Activated naive CD8-positive, alpha-beta T cell treated with anti-CD3 and anti-CD28 coated beads for 36 hours (primary cell): ENCODE measurements at places on chromosomes 3 and 15.

- no peaks in the 10 kb centered on the region for H3K4me1 ChIP-seq
- no peak for DNase-seq
- no peak overlapping the region for H3K4me3 ChIP-seq
- H3K27me3 ChIP-seq = no peaks in the 10 kb centered on the region
Measured at GRCh38 chr15:33022629-33023028, 171.9 kb downstream of the FMN1 start.

- no peaks in the 10 kb centered on the region for H3K36me3 ChIP-seq
- no peaks in the 10 kb centered on the region for H3K27me3 ChIP-seq
- no peaks in the 10 kb centered on the region for H3K4me1 ChIP-seq
- no peak overlapping the region for H3K27ac ChIP-seq
Measured at GRCh38 chr3:135056733-135057310, 261.8 kb downstream of the EPHB1 start.

- H3K4me3 ChIP-seq = no peak overlapping the region
- no peak overlapping the region for H3K27ac ChIP-seq
- H3K36me3 ChIP-seq = no peaks in the 10 kb centered on the region
- H3K4me1 ChIP-seq = peaks cover 25% of the 10 kb centered on the region
- peaks cover 30% of the 10 kb centered on the region for H3K27me3 ChIP-seq
Measured at GRCh38 chr15:70766597-70766996, 3.2 kb upstream of the UACA start.

- no peak overlapping the region for H3K27ac ChIP-seq
- no peaks in the 10 kb centered on the region for H3K4me1 ChIP-seq
- no peak for DNase-seq
- no peak overlapping the region for H3K4me3 ChIP-seq
- peaks cover 33% of the 10 kb centered on the region for H3K36me3 ChIP-seq
Measured at GRCh38 chr3:37014620-37015019, 21.3 kb downstream of the MLH1 start.

DNA sequence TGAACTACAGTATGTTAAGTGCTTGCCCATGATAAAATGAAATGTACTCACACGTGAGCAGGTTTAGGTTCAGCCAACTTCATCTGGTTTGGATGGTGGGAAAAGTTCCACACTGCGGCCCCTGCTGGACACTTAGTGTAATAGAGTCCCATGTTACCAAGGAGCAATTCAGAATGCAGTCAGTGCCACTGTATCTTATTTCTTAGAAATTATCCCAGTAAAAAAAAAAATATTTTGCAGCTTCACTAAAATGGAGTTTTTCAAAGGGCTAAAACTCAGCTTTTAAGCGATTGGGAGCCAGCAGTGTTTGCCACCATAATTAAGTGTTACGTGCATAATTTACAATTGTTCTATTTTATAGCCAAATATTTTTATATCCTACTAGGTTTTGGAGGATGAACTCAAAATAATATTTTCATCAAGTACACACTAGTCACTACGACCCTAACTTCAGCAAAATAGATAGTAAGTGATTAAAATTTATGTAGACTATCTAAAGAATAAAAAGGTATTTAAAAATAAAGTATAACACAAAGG, 371.7 kb upstream of the GBE1 start:
- peak; percentile 12 for DNase-seq
- no peak overlapping the region for H3K27ac ChIP-seq
- peaks cover 17% of the 10 kb centered on the region for H3K27me3 ChIP-seq
- no peaks in the 10 kb centered on the region for H3K4me1 ChIP-seq

- no peaks in the 10 kb centered on the region for H3K4me1 ChIP-seq
- H3K36me3 ChIP-seq = no peaks in the 10 kb centered on the region
- no peak for DNase-seq
- peaks cover 8% of the 10 kb centered on the region for H3K27me3 ChIP-seq
- no peak overlapping the region for H3K27ac ChIP-seq
- H3K4me3 ChIP-seq = no peak overlapping the region
Measured at GRCh38 chr3:64303401-64303800, 78.1 kb upstream of the PRICKLE2 start.

- no peaks in the 10 kb centered on the region for H3K27me3 ChIP-seq
- peak overlapping the region; percentile 89 for H3K27ac ChIP-seq
- peaks cover 17% of the 10 kb centered on the region for H3K36me3 ChIP-seq
- DNase-seq = no peak
- peak overlapping the region; percentile 81 for H3K4me3 ChIP-seq
Measured at GRCh38 chr15:72272997-72273352, 621 bp upstream of the PARP6 start.

DNA sequence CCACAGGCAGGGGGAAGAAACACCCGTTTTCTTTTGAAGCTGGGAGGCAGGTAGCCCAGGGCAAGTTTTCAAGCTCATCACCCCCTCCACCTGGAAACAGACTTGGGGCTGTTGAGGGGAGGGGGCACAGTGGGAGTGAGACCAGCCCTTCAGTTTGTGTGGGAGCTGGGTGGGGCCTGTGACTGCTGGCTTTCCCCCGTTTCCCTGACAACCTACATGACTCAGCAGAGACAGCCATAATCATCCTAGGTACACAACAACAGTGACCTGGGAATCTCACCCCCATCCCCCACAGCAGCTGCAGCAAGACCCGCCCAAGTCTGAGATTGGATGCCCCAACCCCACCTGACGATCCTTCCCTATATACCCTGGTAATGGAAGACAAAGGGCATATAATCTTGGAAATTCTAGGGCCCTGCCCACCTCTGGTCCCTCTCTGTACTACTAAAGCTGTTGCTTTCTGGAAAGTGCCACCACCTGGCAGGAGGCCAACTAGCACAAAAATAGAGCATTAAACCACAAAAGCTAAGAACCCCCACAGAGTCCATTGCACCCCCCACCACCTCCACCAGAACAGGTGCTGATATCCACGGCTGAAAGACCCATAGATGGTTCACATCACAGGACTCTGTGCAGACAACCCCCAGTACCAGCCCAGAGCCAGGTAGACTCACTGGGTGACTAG, 422.2 kb upstream of the SGO1 start:
- H3K4me3 ChIP-seq = no peak overlapping the region
- H3K4me1 ChIP-seq = no peaks in the 10 kb centered on the region
- H3K27ac ChIP-seq = no peak overlapping the region
- H3K36me3 ChIP-seq = peaks cover 2% of the 10 kb centered on the region
- no peaks in the 10 kb centered on the region for H3K27me3 ChIP-seq
- no peak for DNase-seq

DNA sequence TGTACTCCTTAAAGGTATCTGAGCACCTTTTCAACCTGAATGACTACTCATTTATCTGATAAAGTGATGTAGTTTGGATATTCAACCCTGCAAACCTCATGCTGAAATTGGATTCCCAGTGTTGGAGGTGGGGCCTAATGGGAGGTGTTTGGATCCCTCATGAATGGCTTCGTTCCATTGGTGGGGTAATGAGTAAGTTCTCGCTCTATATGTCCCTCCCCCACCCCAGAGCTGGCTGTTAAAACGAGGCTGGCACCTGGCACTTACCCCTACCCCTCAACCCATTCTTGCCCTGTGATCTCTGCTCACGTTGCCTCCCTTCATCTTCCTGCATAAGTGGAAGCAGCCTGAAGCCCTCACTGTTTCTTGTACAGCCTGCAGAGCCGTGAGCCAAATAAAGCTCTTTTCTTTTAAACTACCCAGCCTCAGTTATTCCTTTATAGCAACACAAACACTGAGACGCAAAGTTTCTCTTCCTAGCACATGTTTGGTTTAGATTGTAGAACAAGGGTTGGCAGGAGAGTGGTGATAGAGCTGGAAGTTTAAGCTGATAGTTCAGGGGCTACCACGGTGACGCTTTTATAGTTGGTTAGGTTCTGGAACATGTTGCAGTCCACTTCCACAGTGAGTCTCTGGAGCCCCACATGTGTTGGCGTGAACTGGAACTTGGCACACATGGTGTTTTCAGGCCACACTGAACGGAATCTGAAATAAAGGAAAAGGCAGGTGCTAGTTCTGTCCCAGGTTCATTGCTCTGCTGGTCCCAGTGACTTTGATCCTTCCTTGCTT, 11.8 kb downstream of the CCNDBP1 start:
- H3K27ac ChIP-seq = no peak overlapping the region
- no peaks in the 10 kb centered on the region for H3K27me3 ChIP-seq
- peaks cover 2% of the 10 kb centered on the region for H3K4me1 ChIP-seq
- H3K36me3 ChIP-seq = peaks cover 21% of the 10 kb centered on the region

GRCh38 chr3:85800676-85801075, 841.9 kb downstream of the CADM2 start:
- no peaks in the 10 kb centered on the region for H3K27me3 ChIP-seq
- no peak overlapping the region for H3K27ac ChIP-seq
- no peaks in the 10 kb centered on the region for H3K4me1 ChIP-seq
- no peak overlapping the region for H3K4me3 ChIP-seq

- H3K4me1 ChIP-seq = no peaks in the 10 kb centered on the region
- H3K27ac ChIP-seq = no peak overlapping the region
- no peak for DNase-seq
Measured at GRCh38 chr15:90126596-90127435, 24.5 kb upstream of the IDH2 start.
